ENCODE measurements at places on chromosomes 12 and 14. TPM values are rescaled to one million over a fixed set of nuclear protein-coding genes. Genes with fewer than 3 reads are reported as not detected.

The TBC1D30 gene
- polyA plus RNA-seq, result 14.3 TPM

The SOAT2 gene
- polyA plus RNA-seq, result 126 TPM

The GAS2L3 gene
- 34.0 TPM for polyA plus RNA-seq

The GLS2 gene
- 1.5 TPM for polyA plus RNA-seq

The BICDL1 gene
- polyA plus RNA-seq, result 14.9 TPM

The PARP2 gene
- 30.9 TPM for polyA plus RNA-seq

The KRT80 gene
- 0.45 TPM for polyA plus RNA-seq

The KRT3 gene
- not detected for polyA plus RNA-seq

The APOLD1 gene
- 13.8 TPM for polyA plus RNA-seq

GRCh38 chr12:115402443-115403180 is 718.6 kb upstream of the TBX3 start:
- no peak for DNase-seq

DNA sequence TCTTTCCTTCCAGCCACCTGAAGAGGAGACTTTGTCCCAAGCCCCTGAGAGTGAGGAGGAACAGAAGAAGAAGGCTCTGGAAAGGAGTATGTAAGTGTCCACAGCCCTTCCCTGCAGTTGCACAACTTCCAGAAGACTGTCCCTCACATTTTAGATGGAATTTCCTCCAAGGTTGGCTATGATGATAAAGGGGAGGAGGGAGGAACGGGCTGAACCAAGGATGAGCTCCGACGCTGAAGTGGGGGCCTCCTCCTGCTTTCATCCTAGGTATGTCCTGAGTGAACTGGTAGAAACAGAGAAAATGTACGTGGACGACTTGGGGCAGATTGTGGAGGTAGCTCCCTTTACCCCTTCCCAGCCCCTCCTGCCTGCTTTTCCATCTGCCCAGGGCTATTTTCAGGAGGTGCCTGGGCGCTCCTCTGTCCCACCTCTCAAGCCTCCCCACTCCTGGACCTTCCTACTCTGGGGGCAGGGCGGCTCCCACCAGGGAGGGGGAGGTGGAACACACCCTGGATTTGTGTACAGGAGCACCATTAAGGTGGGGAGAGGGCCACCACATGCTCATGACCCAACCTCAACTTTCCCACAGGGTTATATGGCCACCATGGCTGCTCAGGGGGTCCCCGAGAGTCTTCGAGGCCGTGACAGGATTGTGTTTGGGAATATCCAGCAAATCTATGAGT is 2.3 kb downstream of the ARHGEF25 start:
- DNase-seq, result no peak

DNA sequence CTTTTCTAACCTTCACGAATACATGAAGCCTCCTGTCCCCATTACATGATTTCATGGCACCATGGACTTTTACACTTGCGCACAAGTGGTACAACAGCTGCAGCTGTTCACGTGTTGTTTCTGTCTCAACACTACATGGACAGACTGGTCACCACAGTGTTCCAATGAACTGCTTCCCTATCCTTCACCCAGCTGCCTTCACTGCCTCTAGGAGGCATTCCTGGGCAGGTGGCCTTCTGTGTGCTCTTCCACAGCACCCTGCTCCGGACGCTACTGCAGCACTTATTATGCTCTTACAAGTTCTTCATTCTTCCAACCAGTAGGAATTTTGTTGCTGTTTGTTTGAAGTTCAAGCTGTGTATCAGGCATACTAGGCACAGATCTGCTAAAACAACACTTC is 1.5 kb downstream of the MTERF2 start:
- DNase-seq, result no peak

DNA sequence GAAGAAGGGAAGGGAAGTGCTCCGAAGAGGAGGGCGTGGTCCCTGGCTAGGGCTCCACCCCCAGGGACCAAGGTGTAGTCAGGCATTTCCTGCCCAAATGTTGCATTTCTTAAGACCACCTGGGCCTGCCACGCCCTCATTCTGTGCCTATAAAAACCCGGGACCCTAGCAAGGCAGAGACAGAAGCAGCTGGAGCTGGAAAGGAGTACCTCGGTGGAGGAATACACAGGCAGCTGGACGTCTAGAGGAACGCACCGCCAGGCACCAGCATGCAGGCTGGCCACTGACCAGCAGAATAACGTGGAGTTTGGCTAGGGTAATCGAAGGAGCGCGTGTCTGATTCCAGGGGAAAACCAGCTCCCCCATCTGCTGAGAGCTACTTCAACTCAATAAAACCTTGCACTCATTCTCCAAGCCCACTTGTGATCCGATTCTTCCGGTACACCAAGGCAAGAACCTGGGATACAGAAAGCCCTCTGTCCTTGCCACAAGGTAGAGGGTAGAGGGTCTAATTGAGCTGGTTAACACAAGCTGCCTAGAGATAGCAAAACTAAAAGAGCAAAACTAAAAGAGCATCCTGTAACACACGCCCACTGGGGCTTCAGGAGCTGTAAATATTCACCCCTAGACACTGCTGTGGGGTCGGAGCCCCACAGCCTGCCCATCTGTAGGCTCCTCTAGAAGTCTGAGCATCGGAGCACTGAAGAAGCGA is 21.0 kb downstream of the CFL2 start:
- DNase-seq, result peak; percentile 26

- no peak for DNase-seq
Observed at GRCh38 chr12:99049774-99050173, 404.7 kb downstream of the APAF1 start.

DNA sequence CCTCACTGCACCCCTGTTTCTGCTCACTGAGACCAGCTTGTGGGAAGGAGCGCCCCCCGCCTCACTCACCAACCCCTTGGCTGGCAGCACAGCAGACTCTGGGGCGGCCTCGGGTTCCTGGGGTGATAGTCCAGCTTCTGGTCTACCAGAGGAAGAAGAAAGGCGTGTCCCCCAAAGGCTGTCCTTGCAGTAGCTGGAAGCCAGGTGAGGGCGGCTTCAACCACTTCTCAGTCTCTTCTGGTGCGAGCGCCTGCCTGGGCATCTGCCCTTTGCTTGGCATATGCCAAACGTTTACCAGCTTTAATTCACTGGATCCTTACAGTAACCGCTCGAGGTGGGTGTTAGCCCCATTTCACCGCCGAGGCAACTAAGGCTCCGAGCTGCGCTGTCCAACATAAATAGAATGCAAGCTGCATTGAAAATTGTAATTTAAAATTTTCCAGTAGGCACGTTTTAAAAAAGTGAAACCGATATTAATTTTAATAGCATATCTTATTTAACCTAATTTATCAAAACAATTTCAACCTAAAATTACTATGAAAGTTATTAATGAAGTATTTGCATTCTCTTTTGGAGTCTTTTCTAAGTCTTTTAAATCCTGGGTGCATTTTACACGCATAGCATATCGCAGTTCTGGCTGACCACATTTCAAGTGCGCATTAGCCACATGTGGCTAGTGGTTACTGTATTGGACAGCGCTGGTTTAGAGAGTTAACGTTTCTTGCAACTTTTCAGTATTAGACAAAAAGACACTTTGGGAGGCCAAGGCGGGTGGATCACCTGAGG is 872 bp downstream of the FAM177A1 start:
- peak; percentile 43 for DNase-seq

- no peak for DNase-seq
Observed at GRCh38 chr12:106747973-106748436, 26.5 kb upstream of the RIC8B start.

DNA sequence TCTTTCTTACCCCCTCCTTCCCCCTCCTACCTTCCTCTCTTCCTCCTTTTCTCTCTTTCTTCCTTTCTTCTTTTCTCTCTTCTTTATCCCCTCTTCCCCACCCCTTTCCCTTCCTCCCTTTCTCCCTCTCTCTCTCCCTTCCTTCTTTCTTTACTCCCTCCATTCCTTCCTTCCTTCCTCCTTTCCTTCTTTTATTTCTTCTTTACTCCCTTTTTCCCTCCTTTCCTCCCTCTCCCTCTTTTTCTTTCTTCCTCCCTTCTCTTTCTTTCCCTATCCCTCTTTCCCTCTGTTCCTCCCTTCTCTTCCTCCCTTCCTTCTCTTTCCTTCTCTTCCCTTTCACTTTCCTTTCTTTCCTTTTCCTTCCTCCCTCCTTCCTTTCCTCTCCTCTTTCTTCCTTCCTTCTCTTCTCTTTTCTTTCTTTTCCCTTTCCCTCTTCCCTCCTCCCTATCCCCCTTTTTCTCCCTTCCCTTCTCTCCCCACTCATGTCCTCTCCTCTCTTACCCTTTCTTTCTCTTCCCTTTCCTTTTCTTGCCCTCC is 302.3 kb upstream of the TBX3 start:
- no peak for DNase-seq

GRCh38 chr12:27965966-27966365 is 6.6 kb downstream of the PTHLH start:
- no peak for DNase-seq

- DNase-seq, result no peak
Observed at GRCh38 chr12:62629971-62630739, 163.5 kb downstream of the MON2 start.

DNA sequence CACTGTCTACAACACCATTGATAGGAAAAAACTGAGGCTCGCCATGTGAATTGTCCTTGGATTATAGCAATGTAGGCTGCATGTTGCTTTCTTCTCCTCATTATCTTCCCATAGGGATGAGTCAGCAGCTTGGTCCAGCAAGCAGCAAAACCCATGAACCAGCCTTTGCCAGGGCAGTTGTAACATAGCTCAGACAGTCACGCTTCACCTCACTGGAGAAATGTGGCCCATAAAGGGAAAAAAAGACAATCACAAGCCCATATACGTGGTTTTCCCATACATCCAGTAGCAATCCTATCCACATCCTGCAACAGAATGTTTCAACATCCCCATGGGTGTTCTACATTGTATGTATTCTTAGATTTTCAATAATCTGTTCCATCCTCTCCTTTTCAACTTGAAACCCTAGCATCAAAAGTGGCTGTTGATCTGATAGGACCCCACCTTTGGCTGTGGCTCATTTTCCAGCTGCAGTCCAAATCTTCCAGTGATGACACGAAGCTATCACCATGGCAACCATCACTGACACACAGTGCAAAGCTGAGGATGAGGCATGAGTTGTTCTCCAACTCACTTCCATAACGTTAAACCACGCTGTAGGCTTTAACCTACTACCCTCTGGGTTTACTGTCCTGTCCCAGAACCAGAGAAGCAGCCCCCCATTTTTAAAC is 34.0 kb downstream of the GRIN2B start:
- no peak for DNase-seq

DNA sequence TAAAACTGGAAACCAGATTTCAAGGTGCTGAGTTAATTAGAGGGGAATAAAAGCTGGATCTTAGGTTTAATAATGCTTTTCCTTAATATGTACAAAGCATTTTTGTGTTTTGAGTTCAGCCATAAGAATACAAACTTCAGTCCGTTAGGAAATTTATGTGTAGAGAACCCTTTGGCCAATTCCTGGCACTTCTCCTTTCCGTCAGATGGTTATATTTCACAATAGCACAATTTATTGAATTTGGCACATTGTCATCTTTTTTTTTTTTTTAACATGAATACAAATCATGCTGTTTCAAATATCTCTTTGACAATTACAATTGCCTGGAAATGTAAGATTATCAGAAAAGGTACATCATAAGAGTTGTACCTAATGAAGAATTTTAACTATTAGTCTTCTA is 56.2 kb upstream of the DDHD1 start:
- no peak for DNase-seq

DNA sequence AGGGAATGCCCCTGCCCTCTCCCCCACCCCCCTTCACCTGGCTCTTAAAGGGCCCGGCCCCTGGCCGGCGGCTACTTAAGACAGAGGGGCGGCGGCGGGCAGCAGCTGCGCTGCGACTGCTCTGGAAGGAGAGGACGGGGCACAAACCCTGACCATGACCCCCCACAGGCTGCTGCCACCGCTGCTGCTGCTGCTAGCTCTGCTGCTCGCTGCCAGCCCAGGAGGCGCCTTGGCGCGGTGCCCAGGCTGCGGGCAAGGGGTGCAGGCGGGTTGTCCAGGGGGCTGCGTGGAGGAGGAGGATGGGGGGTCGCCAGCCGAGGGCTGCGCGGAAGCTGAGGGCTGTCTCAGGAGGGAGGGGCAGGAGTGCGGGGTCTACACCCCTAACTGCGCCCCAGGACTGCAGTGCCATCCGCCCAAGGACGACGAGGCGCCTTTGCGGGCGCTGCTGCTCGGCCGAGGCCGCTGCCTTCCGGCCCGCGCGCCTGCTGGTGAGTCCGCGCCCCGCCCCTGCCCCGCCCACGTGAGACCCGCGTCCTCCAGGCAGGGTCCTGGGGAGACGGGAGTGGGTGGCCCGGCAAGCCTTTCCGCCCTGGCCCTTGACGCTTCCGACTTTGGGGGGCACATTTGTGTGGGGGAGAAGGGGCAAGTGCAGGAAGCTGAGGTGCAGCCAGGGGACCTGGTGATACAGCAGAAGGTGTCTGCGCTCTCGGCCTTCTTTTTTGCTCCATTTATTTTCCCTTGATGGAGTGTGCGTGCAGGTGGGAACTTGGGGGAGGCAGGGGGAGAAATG is at the start of gene IGFBP6:
Gene IGFBP6, plus strand, starts transcription at position 104 of the 790 bp plus-strand sequence. Its CDS starts 51 bp downstream, at position 155.
- DNase-seq, result peak; percentile 71

GRCh38 chr14:64601571-64601970 is 51.8 kb downstream of the PPP1R36 start:
- no peak for DNase-seq

GRCh38 chr14:99513946-99514551 is 32.8 kb downstream of the CCNK start:
- DNase-seq, result no peak

GRCh38 chr12:65232476-65233077 is 45.9 kb upstream of the MSRB3 start:
- no peak for DNase-seq

- no peak for DNase-seq
Observed at GRCh38 chr12:131176926-131177325, 223.2 kb downstream of the ADGRD1 start.

DNA sequence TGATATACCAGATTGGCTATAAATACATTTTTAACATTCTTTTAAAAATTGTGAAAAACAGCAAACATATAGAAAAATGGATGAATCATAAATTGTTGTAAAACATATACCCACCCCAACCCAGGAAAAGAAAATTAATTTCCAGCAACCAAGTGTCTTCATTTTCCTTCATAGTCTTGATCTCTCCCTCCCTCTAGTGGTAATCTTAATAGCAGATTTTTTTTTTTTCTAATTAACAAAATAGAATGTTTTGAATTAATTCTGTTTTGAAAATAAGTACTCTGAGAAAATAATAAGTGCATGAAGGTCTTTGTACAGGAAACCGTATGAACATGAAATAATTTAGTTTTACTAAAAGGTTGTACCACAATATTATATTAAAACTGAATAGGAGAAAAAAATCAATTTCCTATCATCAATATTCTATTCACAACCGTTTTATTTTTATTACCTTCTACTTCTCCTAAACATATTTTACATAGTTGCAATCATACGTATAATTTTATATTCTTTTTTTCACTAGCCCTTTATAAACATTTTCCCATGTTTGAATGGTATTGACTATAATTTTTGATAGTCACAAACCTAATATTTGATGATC is 7.0 kb downstream of the ETNK1 start:
- no peak for DNase-seq

GRCh38 chr12:67910360-67911274 is 78.6 kb upstream of the IFNG-AS1 start:
- DNase-seq, result no peak

DNA sequence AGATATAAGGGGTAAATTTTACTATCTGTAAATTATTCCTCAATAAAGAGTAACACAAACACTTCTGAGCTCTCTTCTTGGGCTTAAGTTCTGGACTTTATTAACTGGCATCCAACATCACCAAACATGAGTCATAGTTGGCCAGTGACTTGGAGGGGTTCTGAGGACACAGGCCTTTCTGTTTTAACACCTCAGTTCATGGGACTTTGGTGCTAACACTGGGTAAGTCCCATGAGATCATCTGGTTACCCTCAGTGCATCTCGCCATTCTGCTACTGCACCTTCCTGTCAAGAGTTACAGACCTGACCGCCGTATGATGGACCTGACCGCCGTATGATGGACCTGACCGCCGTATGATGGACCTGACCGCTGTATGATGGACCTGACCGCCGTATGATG is 9.9 kb downstream of the SLC15A4 start:
- DNase-seq, result no peak

Data from large intestine (tissue), 12 donors.